ENCODE measurements at places on chromosomes 4 and X.

DNA sequence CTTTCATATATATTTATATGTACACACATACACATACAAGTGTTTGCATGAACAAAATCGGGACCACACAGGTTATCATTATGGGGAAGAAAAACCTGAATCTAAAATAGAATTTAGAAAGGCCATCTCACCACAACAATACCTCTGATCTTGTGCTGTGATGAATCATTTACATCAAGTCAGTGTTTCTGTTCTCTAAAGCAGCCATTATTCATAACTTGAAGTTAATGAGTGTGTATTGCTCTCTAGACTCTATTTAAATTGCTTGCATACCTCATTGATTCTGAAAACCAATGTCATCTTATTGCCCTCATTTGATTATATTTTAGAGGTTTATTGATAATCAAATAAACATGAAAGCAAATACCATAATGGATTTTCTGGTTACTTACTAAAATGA is 71.6 kb downstream of the FAM114A1 start:
- no peak for DNase-seq

DNA sequence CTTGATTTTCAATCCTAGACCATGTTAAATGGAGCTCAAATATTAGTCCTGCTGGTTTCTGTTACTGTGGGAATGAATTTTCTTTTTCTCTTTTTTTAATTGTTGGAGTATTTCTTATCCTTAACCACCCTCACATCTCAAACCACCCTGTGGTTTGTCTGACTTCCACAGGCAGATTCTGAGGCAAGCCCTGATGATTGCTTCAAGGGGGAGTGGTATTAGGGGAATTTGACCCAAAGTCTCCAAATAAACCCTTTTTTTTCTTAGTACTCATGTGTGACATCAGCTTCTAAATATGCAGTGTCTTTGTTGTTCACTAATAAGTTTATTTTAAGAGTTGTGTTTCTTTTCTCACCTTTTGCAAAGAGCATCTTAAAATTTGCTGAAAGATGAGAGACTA is 810.3 kb downstream of the IL1RAPL1 start:
- DNase-seq = no peak

- no peak for DNase-seq
Observed at GRCh38 chrX:63751481-63751880, 33.5 kb downstream of the ARHGEF9 start.

- DNase-seq = no peak
Observed at GRCh38 chr4:35100932-35101331, 1143.4 kb downstream of the ARAP2 start.

GRCh38 chr4:92406488-92406887 is 102.7 kb downstream of the GRID2 start:
- no peak for DNase-seq

- no peak for DNase-seq
Observed at GRCh38 chrX:2888309-2888708, 40.8 kb downstream of the ARSD start.

DNA sequence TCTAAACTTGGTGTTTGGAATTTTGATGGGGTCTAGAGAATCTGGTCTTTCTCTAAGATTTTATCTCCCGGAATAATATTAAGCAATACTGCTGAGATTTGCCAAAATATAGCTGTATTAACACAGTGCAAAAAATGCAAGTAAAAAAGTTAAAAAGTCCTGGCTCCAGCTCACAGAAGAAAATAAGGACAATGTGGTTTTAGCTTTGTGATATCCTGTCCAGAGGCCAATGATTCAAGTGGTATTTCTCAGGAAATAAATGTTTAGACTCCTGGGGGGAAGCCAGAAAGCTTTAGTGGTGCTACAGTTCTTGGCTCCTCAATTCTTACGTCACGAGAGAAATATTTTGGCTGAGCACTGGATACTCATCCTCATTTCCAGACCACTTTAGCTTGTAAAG is 40.9 kb upstream of the IL13RA2 start:
- DNase-seq = no peak

DNA sequence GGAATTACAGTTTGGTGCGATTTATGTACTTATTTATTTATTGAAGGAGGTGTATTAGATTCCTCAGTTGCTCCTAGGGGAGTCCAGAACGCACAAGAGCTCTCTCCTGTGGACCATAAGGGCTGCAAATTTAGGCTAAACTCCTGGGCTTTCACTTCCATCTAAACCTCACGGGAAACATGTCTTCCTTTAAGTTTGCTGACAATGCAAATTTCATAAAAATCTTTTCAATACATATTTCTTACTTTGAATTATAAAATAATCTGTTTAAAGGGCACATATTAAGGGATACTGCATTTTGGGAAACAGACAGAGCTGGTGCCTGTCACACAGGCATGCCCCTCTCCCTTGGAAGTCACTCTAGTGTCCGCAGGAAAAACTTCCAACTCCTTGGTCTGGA is 438.0 kb upstream of the CPEB2 start:
- DNase-seq = no peak

- no peak for DNase-seq
Observed at GRCh38 chrX:104567506-104567905, 1.5 kb downstream of the IL1RAPL2 start.

DNA sequence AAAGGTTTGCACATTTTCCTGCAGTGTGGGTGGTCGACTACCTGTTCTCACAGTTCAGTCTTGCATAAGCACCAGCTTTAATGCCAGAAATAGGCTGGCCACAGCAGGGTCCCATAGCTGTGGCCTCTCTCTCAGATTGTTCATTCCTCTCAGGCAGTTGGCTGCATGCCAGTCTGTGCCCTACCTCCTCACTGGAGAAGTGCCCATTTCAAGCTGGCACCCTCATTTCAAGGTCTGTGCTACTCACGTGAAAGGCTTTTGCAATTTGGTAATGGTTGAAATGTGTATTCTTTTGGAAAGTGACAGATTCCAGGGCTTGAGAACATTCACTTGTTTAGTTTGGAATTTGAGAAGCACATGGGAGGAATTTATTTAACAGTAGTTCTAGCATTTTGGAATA is 28.9 kb upstream of the MTMR1 start:
- no peak for DNase-seq

- no peak for DNase-seq
Observed at GRCh38 chr4:8199594-8200301, 658 bp downstream of the SH3TC1 start.

DNA sequence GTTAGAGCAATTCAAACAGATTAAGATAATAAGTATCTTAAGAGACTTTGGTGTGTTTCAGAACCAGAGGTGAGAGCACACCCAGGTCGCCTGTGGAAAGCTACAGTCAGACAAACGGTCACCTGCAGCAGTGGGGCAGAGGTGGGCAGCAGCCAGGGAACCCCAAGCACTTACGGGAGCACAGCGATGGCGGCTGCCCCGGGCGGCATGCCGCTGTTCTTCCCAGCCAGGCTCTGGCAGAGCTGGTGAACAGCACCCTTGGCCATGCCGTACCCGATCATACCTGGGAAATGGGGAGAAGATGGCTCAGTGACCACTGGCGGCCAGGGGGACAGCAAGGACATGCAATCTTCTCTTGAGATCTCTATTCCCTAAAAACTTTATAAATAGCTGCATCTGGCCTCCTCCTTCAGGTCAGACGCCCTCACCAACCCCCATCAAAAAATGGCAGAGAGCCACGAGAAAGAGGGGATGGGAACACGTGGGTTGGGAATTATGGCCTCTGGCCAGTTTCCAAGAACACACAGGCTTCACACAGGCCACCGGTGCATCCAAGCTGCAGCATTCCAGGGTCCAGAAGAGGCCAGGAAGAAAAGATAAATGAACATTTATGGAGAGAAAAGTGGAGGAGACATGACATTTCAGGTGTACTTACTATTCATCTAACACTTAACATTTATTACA is 19.7 kb downstream of the QDPR start:
- DNase-seq = no peak

DNA sequence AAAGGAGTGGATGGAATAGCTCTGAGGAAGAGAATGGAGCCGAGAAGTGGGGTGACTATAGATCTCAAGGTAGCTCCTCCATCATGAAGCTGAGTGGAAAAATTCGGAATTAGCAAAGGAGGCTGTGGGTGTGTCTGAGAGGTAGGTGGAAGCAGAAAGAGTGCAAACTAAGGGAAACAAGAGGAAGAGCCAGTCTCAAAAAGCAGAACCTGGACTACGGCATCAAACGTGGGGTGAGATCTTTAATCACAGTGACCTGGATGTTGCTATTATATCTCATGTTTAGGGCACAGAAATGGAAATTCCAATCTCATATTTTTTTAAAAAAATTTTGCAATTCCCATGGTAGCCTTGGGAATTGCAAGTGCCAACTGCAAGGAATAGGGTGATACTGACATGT is 162.5 kb upstream of the RASGEF1B start:
- no peak for DNase-seq

- DNase-seq = no peak
Observed at GRCh38 chr4:54095110-54095825, 4.7 kb upstream of the GSX2 start.

DNA sequence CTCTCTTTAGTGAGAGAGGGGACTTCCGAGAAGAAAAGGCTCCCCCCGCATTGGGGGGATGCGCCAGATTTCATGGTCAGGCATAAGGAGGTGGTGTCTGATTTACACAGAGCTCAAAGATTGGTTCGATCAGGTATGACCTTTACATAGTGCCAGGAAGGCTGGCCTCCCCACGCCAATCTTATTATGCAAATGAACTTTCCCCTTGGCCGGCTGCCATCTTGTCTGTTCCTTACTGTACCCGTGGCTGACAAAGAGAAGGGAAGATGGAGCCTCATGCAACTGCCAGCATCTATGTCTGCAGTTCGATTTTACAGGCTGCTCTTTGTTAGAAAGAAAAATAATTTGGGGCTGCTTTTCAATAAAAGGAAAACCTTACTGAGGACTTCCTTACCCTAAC is 197.2 kb downstream of the GPM6A start:
- DNase-seq = no peak

- peak; percentile 55 for DNase-seq
Observed at GRCh38 chr4:104494822-104495559, at the start of gene CXXC4. Gene CXXC4 (minus strand): TSS chr4:104494894. CDS start chr4:104491802, 3,092 bp downstream.

DNA sequence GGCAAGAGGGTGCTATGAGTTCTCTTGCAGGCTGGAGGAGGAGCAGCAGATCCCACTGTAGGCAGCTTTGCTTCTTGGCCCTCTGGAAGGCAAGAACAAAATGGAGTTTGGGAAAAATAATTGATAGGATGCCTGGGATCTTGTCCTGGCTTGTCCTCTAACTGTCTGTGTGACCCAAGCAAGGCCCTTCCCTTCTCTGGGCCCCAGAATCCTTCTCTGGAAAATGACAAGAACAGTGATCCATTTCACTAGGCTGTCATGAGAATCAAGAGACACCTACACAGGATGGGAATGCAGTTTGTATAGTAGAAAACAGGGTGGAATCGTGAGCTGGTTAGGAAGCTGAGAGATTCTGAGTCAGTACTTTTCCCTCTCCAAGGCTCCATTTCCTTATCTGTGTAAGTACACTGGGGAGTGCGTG is 133.3 kb downstream of the PJA1 start:
- no peak for DNase-seq

- no peak for DNase-seq
Observed at GRCh38 chrX:17812763-17813162, 48.3 kb downstream of the RAI2 start.

DNA sequence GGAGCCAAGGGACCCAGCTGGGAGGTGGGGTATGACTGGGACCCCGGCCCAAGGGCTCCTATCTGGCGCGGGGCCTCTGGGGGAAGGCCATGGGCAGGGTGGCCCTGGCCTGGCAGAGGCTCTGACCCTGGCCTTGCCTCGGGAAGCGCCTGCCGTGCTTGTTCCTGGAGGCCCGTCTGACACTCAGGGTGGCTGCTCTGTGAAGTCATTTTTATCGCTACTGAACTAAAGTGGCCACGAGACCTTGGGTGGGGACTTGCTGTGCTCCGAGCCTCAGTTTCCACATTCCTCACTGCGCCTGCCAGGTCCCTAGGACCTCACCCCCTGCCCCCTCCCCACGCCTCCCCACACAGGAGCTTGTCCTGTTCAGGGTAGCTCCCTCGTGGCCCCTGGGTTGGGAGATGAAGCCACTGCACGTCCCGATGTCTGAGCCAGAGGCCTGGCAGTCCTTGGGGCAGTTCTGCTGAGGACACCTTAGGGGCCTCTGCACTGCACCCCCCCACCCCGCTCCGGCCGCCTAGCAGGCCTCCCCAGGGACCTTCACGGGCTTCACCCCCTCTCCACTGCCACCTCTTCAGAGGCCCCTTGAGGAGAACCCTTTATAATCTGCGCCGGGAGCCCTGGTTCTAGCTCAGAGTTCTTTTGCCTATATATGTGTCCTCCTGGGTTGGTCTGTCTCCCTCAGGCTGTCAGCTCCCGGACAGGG is 639 bp upstream of the SORCS2 start:
- DNase-seq = no peak

DNA sequence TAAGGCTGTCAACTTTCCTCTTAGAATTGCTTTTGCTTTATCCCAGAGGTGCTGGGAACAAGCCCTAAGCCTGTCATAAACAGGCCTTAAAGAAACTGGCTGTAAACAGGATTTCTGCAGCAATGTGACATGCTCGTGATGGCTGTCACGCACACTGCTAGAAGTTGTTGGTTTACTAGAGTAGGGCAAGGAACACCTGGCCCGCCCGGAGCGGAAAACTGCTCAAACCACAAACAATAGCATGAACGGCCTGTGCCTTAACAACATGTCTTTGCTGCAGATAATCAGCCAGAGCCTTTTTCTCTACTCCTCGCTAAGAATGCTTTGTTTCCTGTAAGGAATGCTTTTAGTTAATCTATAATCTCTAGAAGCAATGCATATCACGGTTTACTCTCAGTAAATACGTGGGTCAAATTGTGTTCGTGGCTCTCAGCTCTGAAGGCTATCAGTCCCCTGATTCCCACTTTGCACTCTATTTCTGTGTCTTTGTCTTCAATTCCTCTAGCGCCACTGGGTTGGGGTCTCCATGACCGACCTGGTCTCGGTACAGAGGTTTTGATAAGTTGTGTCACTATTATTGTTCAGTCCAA is 318.3 kb downstream of the GLUD2 start:
- DNase-seq = no peak

GRCh38 chr4:38326499-38326898 is 337.5 kb upstream of the KLF3 start:
- DNase-seq = no peak

GRCh38 chr4:35644591-35644990 is 599.7 kb downstream of the ARAP2 start:
- no peak for DNase-seq

- no peak for DNase-seq
Observed at GRCh38 chr4:150769845-150770244, 187.9 kb downstream of the MAB21L2 start.

- DNase-seq = no peak
Observed at GRCh38 chr4:156328882-156329281, 375.2 kb upstream of the CTSO start.

DNA sequence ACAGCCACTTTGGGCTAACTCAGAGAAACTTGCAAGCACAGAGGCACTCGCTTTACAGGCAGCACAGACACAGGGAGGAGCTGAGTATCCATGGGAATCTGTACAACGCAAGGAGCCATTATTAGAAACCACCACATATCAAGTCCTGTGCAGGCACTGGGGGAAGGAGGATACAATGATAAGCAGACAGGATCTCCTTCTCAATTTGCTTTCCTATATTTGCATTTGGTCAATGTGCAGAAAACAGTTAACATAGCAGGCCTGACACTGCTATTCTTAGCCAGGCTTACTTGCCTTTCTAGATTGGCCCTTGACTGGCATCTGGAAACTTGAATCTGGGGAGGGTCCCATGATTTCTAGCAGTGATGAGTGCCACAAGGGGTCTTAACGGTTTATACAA is 65.8 kb downstream of the TEC start:
- no peak for DNase-seq

Measured in CD4-positive, alpha-beta T cell treated with Interleukin-12 subunit alpha and Interleukin-12 subunit beta, for 1 hour (primary cell).